ENCODE measurements at places on chromosomes 5 and 9.

- DNase-seq, result no peak
These were observed 11.8 kb upstream of the TMC1 start for GRCh38 chr9:72509635-72510034.

- DNase-seq, result no peak
These were observed 267.5 kb downstream of the ACTL7B start for GRCh38 chr9:108588246-108588645.

DNA sequence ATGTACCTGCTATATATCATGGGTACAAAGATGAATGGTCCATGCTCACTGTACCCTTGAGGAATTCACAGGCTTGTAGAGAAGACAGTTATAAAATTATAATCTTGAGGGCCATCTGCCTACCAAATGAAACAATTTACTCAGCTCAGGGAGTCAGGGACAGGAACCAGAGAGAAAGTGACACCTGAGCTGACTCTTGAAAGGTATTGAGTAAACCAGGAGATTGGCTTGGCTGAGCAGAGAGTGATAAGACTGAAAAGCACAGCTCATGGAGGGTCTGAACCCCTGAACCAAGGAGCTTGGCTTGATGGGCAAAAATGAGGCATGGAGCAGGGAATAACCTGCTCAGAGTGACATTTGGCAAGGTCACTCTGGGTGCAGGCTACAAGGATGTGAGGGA lies 147.3 kb downstream of the FAM114A2 start:
- DNase-seq, result no peak

- no peak for DNase-seq
These were observed 28.4 kb downstream of the PAPPA start for GRCh38 chr9:116181853-116182610.

- DNase-seq, result no peak
These were observed 1.5 kb upstream of the MRPS30 start for GRCh38 chr5:44807269-44807668.

DNA sequence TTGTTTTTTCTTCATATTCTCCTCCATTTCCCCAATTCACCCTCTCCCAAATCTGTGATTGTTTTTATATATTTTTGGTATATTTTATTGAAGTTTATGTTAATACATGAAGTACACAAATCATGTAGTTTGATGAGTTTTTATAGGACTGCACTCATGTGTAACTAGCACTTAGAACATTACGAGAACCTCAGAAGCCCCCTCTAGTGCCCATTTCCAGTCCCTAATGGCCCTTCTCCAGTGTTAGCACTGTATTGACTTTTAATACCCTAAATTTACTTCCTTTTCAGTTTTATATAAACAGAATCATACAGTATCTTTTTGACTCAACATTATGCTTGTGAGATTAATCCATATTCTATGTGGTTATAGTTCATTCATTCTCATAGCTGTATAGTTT lies 18.5 kb upstream of the FKTN start:
- DNase-seq, result no peak

DNA sequence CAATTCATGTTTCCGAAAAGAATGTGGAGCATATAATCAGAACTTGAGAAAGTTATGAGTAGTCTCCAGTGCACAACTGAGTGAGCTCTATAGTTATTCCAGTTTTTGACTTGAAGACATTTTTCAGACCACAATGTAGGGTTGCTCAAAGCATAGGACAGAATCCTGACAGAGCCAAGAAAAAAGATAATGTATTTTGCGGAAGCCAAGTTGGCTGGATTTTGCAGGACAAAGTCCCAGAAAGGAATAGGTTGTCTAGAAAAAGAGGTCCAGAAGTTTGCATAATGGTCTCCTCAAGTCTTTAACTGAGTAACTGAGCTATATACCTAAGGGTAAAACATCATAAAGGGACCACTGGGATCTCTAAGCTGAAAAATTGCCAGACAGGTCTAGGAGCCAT lies 1028.0 kb downstream of the TAF11L14 start:
- DNase-seq, result no peak

DNA sequence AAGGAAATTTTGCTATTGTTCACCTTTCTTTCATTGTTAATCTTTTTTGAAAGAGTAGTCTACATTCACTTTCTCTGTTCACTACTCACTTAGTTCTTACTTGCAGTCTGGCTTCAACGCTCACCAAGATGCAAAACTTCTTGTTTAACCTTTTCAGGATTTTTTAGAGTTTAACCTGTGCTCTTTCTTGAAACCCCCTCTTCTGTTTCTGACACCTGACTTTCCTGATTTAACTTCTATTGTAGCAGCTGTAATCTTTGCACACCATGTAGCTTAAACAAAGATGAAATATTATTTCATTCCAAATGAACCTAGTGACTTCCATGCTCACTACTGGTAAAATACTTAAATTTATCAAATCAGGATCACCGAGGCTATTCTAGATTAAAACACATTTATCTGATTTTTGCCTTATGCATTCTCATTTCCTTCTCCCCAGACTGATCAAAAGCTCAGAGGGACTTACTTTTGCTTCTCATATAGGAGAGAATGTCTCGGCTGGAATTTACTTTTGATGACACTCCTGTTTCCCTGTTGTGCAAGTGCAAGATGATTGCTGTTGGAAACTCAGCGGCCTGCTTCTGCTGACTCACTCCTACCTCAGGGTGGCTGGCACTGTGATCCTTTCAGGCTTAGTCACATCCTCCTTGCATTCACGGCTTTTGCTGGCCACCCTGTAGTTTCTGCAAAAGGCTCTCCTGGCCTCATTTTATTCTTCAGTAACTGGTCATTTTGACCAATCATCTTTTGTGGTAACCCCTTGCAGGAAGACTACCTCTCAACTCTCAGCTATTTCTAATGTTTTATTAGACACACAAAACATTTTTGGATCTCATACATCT lies 109.3 kb upstream of the IFNE start:
- peak; percentile 44 for DNase-seq

GRCh38 chr5:57117596-57117995 lies 56.3 kb upstream of the GPBP1 start:
- peak; percentile 47 for DNase-seq

- peak; percentile 24 for DNase-seq
These were observed 30.0 kb upstream of the SUSD3 start for GRCh38 chr9:93028448-93029006.

- no peak for DNase-seq
These were observed 128.1 kb downstream of the CRB2 start for GRCh38 chr9:123484130-123484529.

- DNase-seq, result no peak
These were observed 174.3 kb downstream of the LPAR1 start for GRCh38 chr9:110864011-110864410.

- DNase-seq, result no peak
These were observed 161.1 kb upstream of the EFNA5 start for GRCh38 chr5:107831612-107832395.

DNA sequence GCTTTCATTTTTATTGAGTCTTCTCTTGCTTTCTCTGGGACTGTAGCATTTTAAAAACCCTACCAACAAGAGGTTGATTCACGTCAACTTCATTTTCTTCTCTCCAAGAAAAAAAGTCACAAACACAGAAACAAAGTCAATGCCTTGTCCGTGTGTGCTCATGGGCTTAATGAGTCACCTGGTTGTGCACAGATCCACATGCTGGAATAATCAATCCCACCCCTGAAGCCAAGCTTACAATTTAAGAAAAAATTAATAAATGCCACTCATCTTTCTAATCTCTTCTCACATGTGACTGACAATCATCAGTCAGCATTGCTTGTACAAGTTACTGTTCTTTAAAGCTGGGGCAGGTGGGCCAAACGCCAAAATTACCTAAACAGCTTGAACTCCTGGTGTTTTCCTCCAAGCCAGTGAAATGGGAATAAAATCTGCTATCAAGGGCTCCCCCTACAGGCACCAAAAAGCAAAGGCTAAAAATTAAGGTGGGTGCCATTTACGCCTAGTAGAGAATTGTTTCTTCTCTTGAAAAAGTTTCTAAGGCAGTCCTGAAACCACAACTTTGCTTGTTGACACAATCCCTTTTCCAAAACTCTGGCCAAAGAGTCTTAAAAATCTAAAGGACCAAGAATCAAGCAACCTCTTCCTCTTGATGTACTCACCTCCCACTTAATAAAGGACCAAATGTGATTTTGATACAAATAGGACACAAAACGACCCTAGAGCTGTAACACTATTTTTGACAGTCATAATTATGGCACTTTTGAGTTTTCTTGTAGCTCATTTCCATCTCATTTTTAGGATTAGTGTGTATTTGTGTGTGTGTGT lies 21.3 kb downstream of the TRMO start:
- DNase-seq, result no peak

GRCh38 chr5:68522863-68523262 lies 307.3 kb downstream of the PIK3R1 start:
- no peak for DNase-seq

- no peak for DNase-seq
These were observed 128.5 kb downstream of the VPS13A start for GRCh38 chr9:77305622-77306400.

DNA sequence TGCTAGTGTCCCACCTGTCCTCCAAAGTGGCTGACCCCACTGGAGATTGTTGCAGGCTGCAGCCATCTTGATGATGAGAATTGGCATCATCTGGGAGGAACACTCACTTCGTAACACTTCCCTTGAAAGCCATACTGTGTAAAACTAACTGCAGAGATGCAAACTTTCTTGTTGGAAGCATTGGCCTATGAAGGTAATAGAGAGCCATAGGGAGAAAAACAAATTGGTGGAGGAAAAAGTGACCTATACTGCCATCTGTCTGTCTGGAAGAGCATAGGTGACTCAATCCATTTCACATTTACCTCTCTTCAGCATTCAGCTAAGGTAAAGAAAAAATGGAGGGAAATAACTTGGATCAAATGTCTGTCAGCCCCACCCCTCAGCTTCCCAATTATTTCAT lies 473.4 kb downstream of the NTRK2 start:
- no peak for DNase-seq

DNA sequence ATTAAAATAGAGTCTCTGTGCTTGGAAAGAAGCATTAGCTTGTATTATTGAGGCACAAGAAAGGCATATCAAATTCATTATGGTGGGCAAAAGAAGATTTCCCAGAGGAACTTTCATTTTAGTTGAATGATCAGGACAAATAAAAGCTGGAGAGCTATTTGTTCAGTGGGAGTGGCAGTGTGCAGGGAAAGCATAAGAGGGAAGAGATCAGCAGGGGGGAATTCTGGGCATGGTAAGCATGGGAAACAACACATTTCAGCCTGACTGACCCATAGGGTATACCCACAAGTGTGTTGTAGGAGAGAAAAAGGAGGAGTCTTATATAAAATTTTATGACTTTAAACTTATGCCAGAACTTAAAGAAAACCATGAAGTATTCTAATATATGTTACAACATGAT lies 167.7 kb upstream of the RASA1 start:
- no peak for DNase-seq

GRCh38 chr9:129131300-129132145 lies 20.3 kb downstream of the PTPA start:
- peak; percentile 75 for DNase-seq

DNA sequence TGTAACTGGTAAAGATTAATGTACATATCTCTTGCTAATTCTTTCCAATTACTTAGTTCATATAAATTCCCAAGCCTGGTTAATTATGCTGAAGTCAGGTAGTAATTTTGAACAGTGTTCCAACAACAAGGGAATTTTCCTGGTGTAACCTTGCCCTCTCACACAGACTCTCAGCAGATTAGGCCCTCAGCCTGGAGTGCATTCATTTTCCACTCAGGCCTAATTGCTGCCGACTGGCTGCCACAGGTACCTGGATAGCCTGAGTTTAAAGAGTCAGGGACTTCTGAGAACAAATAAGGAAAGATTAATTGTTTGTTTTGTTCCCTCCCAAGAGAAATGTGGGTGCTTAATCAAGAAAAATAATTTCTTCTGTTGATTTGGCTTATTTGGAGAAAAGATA lies 71.4 kb downstream of the PPIC start:
- DNase-seq, result no peak

DNA sequence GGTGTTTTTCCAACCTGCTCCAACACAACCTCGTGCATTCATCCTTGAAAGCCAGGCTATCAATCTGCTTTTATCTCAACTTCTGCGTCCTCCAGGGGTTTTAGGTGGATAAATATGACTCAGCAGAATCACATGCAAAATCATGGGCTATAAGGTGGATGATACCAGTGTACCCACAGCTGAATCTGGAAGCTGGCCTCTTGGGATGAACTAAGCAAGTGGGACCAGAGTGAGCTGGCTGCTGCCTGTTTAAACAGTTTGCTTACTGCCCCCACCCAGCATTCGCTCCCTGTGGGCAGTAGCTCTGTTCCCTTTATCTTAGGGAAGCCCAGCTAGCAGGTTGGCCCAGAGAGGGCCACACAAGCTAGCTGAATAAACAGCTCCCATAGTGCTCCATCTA lies 194.0 kb downstream of the CRB2 start:
- DNase-seq, result no peak

DNA sequence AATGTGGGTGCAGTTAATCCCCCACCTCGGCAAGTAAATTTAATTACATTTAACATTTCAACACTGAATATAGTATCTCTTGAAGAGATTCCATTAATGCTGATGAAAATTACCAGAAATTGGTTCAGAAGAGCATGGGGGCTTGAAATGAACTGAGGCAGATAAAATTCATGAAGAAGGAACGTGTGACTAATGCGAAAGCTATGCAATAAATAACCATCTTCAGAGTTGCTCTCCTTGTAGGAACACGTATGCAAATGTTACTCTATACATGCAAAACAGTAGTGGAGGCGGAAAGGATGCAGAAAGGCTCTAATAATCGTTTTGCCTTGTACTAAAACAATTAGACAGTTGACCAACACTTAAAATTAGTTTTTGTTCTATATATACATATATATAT lies 320.2 kb downstream of the CTNND2 start:
- no peak for DNase-seq

- DNase-seq, result no peak
These were observed 24.8 kb upstream of the CSF1R start for GRCh38 chr5:150111122-150111521.

DNA sequence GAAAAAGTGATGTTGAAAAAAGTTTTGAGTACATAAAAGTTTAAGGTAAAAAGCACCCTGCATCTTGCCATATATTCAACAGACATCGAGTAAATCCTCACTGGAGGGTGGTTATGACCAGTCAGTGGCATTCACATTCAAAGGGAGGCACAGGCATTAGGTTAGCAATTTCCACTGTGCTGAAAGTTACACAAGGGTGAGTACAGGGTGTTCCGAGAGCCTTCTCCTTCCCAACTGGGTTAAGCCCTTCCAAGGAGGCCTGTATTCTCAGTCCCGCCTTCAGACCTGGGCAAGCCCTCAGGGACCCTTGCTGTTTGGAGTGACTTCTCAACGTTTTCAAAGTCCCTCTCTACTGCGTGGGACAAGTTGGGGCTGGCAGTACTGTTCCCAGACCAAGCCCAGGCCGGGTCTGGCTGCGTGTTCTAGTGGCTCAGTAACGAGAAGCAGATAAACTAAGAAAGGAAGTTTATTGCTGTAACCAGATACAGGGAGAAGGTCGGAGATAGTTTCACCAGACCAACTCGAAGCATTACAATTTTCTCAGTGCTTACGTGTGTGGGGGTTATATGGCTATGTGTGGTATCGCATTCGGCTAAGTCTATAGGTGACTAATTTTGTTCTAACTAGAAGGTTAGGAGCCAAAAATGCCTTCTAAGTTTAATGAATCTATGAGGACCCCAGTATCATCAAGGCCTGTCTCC lies 13.0 kb upstream of the SETX start:
- no peak for DNase-seq

Measured in stimulated activated CD4-positive, alpha-beta T cell treated with anti-CD3 and anti-CD28 coated beads, Interleukin-2, amount 100 ng/mL, for 4 hours (primary cell).